ENCODE measurements at places on chromosomes 6 and 20.

GRCh38 chr6:165952514-165952913 lies 215.1 kb downstream of the TBXT start:
- no peak for DNase-seq

DNA sequence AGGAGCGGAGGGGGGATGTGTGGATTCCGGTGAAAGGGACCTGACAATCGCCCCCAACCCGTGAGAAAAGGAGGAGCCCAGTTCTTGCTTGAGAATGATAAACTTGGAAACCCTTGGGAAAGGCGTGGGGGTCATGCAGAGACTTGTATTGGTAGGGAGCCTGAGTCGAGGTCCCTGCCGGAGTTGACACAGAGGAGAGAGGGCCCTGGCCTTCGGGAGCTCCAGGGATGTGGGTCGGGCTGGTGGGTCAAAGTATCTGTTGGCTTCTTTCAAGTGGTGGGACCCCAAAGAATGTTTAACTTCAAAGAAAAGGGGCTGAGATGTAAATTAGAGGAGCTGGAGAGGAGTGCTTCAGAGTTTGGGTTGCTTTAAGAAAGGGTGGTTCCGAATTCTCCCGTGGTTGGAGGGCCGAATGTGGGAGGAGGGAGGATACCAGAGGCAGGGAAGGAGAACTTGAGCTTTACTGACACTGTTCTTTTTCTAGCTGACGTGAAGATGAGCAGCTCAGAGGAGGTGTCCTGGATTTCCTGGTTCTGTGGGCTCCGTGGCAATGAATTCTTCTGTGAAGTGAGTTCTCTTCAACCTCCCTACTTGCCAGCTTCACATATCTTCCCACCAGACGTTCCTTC lies 571 bp downstream of the CSNK2B start:
- no peak for DNase-seq

- no peak for DNase-seq
Measured at GRCh38 chr6:74409447-74409846, 713.4 kb downstream of the CD109 start.

DNA sequence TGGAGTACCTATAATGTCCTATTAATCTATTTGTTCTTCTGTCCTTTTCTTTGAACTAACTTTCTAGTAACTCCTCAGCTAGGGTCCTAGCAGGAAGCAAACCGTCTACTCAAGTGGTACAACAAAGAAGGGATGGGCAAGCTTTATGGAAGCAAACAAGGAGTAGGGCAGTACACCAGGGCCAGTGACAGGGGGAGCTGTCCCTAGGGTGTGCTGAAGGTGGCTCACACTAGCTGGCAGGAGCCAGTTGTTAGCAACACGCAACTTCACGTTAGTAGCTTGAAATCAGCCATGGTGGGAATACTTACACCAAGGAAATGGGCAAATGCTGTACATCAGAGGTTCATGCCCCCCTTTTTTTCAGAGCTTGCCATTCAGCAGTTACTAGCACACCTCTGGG lies 74.0 kb upstream of the EYA2 start:
- no peak for DNase-seq

- no peak for DNase-seq
Measured at GRCh38 chr6:227074-227782, 65.1 kb upstream of the DUSP22 start.

- no peak for DNase-seq
Measured at GRCh38 chr6:7129784-7130569, 22.2 kb downstream of the RREB1 start.

DNA sequence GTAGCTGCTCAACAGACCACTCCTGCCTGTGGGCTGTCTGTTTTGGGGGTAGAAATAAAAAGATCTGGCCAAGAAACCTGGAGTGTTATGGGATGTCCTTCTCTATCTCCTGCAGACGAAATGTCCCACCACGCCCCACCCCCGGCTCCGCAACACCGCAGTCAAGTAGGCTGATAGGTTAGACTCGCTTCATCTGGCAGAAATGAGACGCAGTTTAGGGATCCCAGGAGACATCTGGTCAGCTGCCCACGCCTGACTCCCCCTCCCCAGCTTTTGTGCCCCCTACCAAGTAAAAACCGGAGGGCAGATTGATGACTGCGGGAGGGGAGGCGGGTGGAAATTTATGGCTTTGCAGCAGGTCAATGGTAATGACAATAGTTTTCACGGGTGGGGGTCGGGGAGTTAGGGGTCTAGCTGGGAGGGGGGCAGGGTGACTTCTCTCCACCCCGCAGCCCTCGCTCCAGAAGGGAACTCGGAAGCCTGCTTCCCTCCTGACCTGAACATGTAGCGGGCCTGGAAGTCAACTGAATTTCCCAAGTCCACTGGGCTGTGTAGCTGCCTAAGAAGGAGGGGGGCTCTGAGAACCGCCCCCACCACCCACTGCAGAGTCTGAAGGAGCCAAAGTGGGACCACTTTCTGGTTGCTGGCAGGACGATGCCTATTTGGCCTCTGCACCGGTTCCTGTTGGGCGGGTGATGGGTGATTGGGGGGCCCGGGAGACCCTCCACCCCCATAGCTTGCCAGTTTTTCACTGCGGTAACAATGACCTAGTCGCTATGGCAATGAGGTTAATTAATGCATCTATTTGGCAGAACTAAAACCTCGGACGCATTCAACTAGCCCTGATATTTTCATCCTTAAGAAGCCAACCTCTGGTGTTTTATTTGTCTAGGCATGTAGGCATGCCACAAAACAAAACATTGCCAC lies 25.7 kb downstream of the PMEPA1 start:
- no peak for DNase-seq

GRCh38 chr6:12543953-12544352 lies 172.6 kb upstream of the PHACTR1 start:
- DNase-seq = no peak

DNA sequence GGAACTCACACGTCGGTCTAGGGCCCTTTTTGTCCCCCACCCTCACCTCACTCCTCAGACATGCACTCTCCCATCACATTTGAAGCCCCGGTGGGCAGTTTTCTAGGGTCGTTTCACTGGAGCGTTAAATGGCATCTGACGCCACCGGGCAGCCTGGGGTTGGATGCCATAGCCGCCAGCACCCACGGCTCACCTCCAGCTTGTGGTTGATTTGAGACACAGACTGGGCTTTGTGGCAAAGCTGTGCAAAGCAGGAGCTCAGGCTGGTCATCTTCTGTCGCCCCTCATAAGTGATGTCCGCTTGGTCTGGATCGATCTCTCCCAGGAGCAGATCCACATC lies 530 bp downstream of the GOPC start:
- DNase-seq = no peak

GRCh38 chr20:4764805-4765204 lies 43.1 kb downstream of the PRND start:
- no peak for DNase-seq

- no peak for DNase-seq
Measured at GRCh38 chr20:24519476-24519875, 50.0 kb downstream of the SYNDIG1 start.

DNA sequence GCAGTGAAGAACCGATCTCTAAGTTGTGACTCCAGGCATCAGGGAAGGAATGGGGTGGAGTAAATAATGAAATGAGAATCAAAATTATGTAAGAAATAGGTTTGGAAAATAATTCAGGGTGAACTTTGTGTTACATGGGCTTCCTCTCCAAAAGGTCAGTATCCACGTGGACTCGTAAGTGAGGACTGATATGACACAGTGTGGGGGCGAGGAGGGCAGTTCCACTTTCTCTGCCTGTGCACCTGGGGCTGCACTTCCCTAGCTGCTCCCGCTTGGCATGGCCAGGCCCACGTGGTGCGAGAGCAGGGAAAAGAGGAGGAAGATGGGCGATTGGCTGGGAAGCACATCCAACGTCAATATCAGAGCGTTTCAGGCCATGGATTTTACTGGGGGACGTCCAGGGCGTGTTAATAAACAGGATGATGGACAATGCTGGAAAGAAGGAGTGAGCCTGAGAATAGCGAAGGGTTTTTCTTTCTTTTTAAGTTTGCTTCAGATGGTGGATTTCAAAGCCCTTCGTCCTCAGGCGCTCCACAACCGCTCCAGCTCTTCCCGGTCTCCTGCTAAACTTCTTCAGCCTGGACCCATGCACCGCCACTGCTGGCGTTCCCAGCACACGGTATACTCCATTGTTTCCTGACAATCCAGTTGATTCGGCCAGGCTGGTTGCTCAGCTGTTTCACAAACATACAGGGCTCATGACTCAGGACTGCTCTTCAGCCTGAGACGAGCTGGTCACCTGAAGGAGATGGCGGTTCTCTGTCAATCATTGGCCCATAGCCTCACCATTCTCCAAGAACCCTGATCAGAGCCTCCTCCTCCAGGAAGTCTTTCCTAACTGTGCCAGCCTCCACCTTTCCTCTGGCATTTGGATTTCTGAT lies 11.8 kb downstream of the CCR6 start:
- DNase-seq = no peak

GRCh38 chr20:16940701-16941100 lies 192.5 kb downstream of the OTOR start:
- no peak for DNase-seq

DNA sequence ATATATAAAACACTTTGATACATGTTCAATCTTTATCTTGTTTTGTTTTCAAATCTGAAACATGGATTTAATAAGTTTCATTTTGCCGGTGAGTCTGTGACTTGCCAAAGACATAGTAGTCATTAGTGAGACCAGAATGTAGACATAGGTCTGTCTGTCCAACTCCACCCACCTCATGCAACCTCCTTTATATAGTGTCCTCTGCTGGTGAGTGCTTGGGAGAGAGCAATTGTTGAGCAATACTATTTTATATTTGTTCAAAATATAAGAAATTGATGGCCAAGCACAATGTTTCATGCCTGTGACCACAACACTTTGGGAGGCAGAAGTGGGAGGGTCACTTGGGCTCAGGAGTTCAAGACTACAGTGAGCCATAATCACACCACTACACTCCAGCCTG lies 10.8 kb upstream of the LY86 start:
- DNase-seq = no peak

DNA sequence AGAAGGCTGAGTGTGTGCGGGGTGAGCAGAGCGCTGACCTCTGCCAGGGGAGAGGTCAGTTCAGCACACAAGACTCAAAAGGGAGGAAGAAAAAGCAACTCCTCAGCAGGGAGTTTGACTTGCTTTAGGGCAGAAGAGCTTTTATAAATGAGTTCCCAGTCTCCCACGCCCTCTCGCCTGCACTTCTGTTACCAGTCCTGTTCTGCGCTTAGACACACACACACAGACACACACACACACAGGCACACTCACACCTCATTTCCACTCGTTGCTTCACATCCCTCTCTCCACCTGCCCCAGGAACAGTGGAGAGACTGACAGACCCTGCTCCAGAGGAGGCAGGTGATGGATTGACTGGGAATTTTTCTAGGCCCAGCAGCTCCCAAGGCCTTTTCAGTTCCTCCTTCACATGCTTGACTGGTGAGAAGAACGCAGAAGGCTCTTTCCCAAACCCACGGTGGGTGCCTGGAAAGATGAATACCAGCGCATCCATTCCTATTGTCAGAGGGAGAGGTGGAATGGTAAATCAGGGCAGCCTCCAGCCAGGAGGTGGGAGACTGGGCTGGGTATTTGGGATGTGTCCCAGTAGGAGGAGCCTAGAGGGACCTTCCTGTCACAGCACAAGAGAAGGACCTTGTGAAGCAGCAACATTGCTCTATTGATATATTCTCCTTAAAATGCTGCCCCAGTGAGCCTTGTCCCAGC lies 43.7 kb downstream of the JAG1 start:
- DNase-seq = no peak

DNA sequence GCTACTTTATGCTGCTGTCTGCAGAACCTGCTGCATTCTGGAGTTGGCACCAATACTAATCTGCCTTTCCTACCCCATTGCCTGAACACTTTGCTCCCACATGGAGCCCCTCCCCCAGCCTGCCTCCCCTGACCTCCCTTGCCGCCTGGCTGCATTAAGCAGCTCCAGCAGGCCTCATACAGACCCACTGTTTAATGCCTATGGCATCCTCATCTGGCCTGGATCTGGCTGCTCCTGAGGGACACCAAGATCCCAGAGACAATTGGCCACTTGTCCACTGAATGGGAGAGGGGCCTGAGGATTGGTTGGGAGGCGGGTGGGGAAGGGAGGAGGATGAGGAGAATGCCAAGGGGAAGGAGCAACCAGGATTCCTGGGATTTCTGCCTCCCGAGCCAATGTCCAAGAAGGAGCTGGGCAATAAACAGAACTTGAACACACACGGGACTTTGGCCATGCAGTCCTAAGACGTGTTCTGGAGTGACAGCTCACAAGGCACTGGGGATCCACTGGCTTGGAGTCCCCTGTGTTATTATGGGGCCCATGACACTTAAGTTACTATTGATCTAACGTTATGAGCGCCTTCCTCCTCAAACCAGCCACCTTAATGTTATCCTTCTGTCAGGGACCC lies 10.4 kb upstream of the KCNK5 start:
- no peak for DNase-seq
